ENCODE measurements at places on chromosomes 5 and 9.

DNA sequence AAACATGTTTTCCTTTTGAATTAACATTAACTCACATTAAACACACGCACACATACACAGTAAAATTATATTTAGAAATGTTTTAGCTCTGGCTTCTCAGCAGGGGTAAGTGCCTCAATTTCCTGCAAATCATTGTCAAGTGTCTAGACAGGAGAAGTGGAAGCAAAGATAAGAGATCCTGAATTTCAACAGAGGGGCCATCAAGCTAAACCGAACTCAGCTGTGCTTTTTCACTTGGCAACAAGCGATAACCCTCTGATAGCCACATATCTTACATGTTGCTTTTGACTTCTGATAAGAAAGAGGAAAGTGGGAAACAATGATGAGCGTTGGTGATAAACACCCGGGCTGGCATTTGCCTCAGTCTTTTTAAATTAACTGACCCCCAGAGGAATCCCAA, 79.7 kb upstream of the SPDL1 start:
- no peak for DNase-seq

DNA sequence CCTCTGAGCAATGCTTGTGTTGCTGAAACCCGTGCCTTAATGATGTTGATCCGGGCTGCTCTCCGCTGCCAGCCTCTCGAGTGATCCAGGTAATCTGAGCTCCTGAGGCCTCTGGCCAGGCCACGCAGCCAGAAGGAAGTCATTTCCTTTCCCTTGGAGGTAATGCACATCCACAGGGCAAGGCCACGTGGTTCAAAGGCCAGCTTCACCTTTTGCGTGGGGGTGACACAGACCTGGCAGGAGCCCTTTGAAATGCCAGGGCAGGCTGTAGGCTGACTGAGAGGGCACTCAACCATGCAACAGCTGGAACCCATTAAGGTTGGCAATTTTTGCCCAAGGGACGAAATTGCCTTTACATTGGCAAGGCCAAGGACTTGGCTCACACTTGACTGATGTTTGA, 80.4 kb downstream of the LIX1 start:
- no peak for DNase-seq

GRCh38 chr5:107456281-107456715, 214.4 kb downstream of the EFNA5 start:
- no peak for DNase-seq

DNA sequence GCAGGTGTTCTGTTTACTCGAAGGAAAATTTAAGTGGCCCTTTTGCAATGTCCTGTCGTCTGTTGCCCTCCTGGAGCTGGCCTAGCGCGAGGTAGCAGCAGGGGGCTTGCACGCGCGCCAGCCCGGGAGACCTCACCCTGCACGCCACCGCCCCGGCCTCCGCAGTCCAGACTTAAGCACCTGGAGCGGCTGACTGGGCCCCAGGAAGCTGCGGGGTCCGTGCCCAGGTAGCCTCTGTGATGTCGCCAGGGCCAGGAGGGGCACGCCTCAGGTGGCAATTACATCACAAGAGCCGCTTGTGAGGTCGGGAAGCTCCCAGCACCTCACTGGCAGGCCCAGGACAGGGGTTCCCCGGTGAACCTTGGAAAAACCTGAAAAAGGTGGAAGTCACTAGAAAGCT, at the start of gene SAXO1:
Gene SAXO1 (minus strand): TSS at position 195 of the 400 bp plus-strand sequence. CDS start 301 bp downstream, outside the sequence.
- DNase-seq, result no peak

DNA sequence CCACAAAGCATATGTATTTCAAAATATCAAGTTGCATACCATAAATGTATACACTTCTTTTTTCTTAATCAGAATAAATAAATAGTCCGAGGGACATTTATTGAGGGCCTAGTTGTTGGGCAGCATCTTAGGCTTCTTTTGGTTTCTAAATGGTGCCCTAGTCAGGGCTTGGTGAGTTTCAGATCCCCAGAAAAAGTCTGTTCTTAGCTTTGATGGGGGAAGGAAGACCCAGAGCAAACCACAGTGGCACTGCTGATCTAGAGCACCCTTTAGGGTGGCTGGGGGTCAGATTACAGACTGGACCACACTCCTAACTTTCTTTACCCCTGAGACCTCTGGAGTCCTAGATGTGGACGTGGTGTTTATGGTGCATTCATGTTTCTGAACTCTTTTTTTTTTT, 97.8 kb downstream of the C9orf152 start:
- no peak for DNase-seq

DNA sequence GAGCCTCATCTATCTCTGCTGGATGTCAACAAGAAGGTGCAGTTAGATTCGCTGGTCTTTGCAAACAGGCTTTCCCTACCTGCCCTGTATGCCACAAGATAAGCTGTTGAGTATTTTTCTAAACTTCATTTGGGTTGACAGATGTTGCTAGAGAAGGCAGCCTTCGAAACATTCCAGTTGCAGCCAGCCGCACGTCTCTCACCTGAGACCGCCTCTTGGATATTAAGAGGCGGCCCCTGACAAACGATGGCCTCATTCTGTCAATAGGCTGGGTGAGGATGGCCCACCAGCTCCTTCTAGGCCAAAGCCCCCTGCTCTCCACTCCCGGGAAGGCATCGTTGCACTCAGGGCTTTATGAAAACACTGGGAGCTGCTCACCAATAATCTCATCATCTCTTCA, 181.6 kb downstream of the DAB2IP start:
- DNase-seq, result no peak

- peak; percentile 75 for DNase-seq
These were observed 22.1 kb downstream of the PTCH1 start for GRCh38 chr9:95494416-95495371.

DNA sequence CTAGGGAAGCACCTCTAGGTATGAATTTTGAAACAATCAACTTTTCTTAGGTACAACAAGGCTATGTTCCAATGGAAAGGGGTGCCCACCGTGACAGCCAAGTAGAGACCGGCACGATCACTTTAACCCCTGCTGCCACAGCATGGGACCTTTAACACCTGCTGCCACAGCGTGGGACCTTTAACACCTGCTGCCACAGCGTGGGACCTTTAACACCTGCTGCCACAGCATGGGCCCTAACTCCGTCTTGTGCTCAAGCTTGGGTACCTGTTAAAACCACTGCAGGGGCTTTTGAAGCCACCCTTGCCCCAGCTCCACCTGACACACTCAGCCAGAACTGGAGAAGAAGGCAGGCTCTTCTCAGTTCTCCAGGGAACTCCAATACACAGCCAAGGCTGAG, 18.2 kb upstream of the MXD3 start:
- no peak for DNase-seq

DNA sequence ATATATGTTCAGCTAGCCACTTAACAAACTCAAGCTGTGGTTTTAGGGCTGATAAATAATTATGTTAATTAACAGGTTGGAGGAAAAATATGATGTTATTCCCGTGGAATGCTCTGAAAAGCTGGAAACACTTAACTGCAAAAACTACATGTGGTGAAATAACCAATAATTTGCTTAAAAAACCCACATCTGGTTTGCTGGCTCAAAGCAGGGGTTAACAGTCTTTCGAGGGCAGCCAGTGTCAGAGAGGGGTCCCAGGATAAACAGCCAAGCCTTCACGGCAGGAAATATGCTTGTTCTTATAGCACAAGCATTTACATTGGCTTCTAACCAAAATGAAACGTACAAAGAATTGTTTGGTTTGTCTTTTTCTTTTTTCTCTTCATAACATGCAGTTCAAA, 254.0 kb upstream of the GAS1 start:
- no peak for DNase-seq

DNA sequence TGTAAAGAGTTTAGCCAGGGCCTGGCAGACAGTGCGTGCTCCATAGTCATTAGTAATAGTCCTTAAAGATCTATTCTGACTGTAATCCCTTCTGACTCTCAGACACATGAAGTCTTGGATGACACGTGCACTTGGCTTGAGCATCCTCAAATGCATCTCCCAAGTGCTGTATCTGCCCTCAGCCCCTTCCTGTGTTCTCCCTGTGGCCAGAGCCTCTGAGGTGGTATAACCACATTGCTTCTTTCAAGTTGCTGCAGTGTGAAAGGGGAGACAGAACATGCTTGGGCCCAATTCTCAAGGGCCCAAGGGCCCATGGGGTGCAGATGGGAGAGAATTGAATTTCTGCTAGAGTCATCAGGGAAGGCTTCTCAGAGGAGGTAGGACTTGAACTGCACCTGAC, 30.1 kb upstream of the HAND1 start:
- no peak for DNase-seq

DNA sequence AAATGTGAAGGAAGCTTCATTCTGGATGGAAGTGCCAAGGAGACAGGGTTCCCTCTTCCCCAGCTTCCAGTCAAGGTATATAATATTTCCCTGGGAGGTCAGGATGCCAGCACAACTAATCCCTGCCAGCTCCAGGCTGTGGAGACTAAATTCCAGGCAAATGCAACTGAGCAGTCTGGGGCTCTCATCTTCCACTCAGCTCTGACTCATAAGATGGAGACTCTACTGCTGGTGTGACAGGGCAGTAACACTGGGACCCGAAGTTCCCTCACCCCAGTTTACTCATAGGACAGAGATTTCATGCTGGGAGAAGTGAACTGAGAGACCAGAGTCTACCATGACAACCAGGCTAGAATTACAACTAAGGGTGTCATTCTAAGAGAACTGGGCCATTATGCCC, 235.4 kb downstream of the FSTL4 start:
- no peak for DNase-seq

- no peak for DNase-seq
These were observed 99.0 kb upstream of the FBN2 start for GRCh38 chr5:128637031-128637430.

DNA sequence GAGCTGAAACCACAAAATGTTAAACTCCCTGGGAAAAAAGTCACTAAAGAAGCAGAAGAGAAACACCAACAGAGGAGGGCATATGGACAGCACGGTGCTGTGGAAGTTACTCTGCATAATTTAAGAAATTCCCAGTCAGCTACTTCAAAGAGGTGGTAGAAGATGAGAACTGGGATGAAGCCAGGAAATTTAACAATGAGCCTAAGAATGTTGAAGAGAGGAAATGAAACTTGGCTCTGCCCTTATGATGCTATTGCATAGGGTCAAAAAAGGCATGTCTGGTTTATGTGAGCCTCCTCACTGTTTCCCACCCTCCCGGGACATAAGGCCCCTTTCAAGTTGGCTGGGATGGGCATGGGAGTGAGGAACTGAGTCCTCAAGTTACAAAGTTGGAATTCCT, 25.4 kb upstream of the SNX18 start:
- no peak for DNase-seq

- DNase-seq, result no peak
These were observed 138.5 kb downstream of the MPDZ start for GRCh38 chr9:13140843-13141592.

- DNase-seq, result no peak
These were observed at the start of gene ARID3C for GRCh38 chr9:34628656-34629490. ARID3C (minus strand) TSS chr9:34629066; CDS start chr9:34628014, 1,052 bp downstream.

- DNase-seq, result no peak
These were observed 232.4 kb upstream of the GAS1 start for GRCh38 chr9:87179553-87180340.

- no peak for DNase-seq
These were observed 88.8 kb upstream of the BRINP1 start for GRCh38 chr9:119458068-119458467.

DNA sequence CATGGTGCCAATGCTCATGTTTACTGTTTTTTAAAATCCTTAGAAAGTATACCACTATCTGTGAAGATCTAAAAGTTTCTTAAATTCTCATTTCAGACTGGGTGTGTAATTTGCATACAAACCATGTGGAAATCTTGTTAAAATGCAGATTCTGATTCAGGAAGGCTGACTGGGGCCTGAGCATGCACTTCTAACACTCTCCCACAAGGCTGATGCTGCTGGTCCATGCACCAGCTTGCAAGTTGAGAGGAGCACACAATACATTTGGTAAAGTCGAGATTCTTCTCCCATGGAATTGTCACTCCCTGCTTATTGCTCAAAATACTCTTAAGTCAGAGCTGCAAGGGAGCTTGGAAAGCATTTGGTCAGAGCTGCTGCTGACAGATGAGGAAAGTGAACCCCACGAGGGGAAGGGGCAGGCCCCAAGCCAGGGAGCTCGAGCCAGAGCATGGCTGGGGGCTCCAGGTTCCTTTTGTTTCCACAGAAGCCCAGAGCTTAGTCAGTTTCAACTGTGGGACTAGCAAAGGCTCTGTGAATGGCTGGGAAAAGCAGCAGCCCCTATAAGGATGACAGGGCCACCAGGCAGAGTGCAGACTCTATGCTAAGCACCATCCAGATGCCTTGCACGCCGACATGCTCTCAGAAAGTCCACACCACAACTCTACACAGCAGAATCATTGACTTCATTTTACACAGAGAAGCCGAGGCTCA, 93.5 kb upstream of the HAND1 start:
- DNase-seq, result no peak

DNA sequence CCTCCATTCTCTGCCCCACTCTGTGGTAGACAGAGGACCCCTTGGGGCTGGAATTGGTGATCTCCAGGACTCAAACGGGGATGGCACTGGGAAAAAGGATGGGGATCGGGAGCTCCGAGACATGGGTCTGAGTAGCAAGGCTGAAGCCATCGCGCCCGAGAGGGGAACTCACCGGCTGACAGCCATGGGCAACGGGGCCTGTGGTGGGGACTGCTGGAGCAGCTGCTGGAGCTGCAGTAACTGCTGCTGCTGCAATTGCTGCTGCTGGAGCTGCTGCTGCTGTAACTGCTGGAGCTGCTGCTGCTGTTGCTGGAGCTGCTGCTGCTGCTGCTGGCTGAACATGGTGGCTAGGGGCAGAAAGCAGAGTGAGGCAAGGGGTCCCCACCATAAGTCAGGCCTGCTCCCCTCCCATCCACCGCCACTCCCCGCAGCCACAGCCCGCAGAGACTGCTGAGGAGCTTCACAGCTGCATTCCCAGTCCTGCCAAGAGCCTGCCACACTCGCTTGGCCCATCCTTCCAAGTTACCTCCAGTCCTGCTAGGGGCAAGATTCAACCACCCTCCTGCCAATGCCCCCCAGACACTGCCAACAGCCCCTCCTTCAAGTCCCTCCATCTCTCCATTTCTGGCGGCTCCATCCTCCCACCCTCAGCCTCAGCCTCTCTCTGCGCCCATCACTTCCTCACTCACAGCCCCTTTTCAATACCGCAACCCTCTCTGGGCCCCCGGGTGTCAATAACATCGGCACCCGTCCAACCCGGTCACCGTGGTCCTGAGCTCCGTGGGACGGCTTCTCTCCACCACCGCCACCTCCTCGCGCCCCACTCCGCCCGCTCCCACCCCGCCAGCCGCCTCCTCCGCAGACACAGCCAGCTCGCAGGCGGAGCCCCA, 611 bp downstream of the CIZ1 start:
- DNase-seq, result no peak

DNA sequence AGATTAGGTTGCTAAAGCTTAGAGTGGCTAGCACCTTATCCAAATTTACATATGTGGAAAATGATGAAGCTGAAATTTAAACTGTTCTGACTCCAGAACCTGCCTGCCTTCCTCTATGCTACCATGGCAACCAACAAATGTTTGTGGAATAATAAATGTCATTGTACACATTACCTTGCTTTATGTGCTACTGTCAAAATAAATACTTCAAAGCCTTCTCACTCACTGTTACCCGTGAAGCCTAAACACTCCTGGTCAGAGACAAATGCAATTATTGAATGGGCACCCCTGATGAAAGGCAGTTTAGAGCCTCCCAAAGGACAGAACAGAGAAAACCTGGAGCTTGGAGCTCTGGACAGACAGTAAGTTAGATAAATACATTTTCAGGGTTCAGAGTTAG, 158.6 kb downstream of the FAM114A2 start:
- no peak for DNase-seq

GRCh38 chr5:113336975-113337374, 97.8 kb downstream of the TSSK1B start:
- peak; percentile 40 for DNase-seq
